ENCODE measurements at places on chromosomes 4 and X.

DNA sequence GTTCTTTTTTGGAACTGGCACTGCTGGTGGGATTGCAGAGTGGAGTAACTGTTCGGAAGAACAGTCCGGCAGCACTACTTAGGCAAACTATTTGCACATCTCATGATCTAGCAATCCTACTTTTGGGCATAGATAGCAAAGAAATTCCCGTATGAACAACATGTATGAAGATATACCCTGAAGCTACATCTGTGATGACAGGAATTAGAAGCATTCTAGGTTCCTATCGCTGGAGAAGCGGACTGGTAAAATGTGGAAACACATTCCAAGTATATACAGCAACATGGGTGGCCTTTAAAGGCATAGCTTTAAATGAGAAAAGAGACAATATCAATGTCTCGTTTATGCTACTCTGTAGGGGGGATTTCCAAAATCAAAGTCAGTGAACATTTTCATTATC lies 3.1 kb downstream of the DCAF16 start:
- DNase-seq, result no peak

DNA sequence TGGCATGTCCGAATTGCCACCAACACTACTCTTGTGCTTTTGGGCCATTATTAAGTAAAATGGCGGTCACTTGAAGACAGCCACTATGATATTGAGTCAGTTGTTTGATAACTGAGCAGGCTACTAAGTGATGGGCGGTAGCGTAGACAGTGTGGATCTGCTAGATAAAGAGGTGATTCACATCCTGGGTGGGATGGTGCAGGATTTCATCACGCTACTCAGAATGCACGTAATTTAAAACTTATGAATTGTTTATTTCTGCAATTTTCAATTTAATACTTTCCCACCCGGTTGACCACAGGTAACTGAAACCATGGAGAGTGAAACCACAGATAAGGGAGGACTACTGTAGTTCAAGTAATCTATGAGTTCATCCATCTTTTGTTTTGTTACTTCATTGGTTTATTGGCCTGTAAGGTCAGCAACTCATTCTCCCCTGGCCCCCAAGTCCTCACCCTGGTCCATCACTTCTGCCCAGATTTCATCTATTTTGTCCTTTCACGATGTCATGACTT lies 2.9 kb downstream of the ARAF start:
- DNase-seq, result peak; percentile 18

DNA sequence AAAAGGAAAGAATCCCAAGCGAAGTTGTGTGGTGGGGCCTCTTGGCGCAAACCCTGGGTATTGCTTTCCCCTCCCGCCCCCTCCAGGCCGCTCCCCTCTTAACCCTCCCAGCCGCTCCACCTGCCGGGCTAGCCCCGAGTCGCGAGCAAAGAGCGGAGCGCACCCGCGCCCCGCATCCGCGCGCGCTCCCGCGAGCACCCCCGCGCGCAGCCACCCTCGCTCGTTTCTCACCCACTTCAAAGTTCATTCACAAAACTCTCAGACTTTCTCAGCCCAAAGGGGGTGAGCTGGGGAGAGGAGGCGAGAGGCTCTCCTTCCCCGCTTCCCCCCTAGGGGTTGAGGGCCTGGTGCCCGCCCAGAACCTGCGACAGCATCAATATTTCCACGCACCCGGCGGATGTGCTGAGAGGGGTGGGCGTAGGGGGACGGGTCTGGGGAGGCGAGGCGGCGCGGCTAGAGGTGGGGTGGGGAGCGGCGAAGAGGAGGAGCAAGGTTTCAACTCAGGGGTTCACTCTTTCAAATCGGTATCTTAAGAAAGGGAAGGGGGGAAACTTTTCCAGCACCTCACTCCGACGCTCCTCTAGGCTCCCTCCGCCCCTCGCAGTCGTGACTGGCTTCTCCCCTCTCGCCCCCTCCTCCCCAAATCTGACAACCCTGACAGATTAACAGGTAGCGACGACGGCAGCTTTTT lies 1.8 kb downstream of the MAML3 start:
- DNase-seq, result peak; percentile 64

DNA sequence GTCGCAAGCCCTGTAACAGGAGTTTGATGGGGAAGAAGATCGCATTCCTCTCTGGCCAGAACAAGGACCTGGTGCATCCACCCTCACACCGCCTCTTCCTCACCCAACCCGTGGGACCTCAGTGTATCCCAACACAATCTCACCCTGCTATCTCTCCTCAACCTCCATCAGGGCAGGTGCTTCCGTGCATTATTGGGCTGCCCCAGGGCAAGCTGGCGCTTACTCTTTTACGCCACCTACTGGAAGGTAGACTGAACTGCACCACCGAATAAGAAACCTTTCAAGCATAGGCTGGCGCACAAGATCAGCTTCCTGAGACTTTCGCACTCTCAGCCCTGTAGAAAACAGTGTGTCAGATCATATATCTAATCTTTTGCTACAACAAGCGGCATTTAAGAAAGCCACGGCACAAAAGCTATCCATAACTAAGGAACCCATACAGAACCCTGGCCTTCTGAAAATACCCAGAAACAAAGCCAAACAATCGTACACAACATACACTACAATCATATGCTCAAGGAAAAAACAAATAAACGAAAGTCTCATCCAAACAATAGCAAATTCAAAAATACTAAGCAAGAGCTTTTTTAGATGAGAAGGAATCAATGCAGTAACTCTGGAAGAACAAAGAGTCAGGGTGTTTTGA lies 209.3 kb downstream of the UGT8 start:
- peak; percentile 47 for DNase-seq

GRCh38 chrX:107480272-107480671 lies 30.8 kb downstream of the FRMPD3 start:
- peak; percentile 20 for DNase-seq

DNA sequence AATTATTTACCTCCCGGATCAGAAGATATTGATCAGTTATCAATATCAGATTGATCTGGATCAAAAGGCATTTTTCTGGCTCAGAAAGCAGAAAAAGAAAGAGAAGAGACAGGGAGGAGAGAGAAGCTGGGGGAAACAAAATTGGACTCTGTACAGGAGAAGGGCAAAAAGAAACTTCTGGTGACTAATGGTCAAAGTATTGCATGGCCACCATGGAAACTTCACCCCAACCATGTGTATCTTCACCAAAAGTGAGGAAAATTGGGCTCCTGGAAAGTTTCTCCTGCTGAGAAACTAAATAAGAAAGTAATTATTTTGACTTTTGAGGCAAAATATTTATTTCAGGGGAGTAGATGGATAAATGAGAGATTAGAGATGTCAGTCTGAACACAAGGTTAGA lies 33.9 kb downstream of the RNF150 start:
- no peak for DNase-seq

DNA sequence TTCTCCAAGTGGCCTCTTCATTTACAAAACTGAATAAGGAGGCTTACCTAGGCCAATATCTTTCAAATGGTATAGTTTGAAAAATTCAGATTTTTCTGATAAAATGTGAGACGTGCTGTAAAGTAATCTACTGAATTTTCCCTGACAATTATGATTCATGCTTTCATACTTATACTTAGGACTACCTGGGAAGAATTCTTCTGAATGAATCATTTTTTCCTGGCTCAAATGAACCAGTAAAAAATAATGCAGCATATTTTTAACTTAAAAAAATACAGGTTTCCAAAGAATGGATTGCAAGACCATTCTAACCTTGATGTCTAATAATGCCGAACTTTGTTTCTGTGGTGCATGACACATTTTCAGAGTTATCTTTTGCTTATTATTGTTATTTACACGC lies 375.4 kb downstream of the ZNF674 start:
- no peak for DNase-seq

GRCh38 chrX:74535408-74536151 lies 78.8 kb downstream of the RLIM start:
- peak; percentile 31 for DNase-seq

GRCh38 chrX:102338162-102338561 lies 91.2 kb downstream of the NXF2 start:
- no peak for DNase-seq

DNA sequence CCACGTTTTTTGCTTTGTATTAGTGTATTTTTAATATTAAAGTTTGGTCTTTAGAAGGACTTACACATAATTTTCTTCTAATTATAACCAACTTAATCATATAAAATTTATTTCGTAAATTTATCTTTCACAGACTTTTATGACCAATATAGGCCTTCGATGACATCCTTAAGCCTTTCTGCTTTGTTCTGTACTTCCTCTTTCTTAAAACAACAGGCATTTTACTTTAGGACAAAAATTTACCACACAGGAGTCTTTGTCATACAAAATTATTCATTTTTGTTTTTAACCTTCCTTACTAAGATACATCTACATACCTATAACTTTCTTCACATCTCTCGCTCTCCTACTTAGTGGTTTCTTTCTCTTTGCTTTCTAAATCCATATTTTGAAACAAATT lies 56.3 kb downstream of the RGS12 start:
- no peak for DNase-seq

DNA sequence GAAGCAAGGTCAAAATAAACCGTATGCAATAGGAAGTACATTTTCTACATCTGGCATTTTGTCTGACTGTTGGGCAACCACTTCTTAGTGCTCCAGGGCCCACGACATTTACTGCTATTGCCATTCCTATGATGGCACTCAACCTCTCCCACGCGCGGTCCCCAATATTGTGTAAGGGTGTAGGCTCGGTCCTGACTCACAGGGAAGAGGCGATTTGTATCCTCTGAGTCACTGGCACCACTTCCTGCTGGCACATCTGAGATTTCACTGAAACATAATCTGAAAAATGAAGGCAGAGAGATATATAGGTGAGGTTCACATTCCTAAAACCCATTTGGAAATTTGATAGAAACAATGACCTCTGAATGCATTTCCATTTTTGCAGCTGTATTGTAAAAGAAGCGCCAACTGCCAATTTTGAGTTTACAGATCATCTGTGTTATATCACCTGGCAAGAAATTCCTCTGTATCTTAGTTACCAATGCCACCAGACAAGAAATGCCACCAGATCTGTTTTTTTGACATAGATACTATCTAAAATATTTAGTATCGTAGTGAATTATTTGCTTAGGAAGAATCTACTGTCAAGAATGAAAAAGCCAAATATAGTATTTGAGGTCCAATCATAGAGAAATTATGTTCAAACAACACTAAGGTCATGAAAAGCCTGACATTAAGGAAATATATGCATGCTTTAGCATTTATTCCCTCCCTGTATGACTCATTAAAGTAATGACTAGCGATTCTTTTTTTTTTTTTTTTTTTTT lies 9.8 kb downstream of the EREG start:
- DNase-seq, result no peak

DNA sequence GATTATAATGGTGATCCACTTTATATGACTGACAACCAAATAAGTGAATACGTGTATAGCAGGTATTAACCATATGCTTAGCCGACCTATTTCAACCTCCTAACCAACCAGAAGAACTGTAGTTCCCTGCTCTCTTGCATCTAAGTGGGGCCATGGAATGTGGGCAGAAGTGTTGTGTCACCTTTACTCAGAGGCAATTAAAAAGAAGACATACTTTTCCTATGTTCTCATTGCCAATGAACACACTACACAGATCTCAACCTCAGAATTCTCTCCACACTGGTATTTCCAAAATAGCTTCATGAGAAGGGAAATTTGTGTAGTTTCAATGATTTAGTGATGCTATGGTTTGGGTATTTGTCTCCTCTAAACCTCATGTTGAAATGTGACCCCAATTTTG lies 3.2 kb upstream of the NFKB1 start:
- no peak for DNase-seq

- no peak for DNase-seq
Measured at GRCh38 chr4:13478131-13478530, 6.0 kb downstream of the RAB28 start.

DNA sequence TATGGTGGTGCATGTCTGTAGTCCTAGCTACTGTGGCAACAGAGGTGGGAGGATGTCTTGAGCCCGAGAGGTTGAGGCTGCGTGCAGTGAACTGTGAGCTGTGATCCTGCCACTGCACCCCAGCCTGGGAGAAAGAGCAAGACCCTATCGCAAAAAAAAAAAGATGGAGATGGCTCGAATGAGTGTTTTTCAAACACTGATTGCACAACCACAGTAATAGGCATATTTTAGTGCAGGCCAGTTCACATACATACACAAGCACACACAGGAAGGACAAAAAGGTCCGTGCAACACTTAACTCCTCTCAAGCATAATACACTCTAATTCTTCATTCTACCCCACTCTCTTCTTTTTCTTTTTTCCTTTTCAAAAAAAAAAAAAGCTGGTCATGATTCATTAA lies 5.1 kb downstream of the EFHC2 start:
- DNase-seq, result no peak

DNA sequence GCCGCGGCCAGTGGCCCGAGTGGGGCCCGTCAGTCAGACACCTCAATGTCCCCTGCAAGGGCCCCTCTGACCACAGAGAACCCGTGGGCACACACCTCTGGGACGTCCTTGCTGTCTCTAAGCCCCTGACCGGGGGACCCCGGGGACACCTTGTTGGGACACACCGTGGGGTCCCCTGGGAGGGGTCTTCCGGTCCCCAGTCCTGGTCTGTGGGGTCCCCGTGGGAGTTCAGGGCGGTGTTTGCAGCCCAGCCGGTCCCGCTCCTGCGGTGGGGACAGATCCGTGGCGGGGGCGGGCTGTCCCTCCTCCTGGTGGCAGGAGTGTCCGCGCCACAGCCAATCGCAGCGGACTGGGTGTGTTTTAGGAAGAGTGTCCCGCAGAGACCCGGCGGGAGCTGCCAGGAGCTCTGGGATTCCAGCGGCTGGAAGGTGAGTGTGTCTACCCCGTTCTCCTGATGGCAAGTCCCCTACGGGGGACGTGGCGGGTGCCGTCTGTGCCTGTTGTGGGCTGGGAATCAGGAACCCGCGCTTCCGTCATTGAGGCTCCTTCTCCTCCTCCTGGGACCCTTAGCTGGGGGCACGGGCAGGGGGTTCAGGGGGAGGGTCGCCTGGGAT lies 5.1 kb upstream of the PLCXD1 start:
- DNase-seq, result peak; percentile 41

- no peak for DNase-seq
Measured at GRCh38 chr4:102350634-102351033, 5.4 kb upstream of the SLC39A8 start.

DNA sequence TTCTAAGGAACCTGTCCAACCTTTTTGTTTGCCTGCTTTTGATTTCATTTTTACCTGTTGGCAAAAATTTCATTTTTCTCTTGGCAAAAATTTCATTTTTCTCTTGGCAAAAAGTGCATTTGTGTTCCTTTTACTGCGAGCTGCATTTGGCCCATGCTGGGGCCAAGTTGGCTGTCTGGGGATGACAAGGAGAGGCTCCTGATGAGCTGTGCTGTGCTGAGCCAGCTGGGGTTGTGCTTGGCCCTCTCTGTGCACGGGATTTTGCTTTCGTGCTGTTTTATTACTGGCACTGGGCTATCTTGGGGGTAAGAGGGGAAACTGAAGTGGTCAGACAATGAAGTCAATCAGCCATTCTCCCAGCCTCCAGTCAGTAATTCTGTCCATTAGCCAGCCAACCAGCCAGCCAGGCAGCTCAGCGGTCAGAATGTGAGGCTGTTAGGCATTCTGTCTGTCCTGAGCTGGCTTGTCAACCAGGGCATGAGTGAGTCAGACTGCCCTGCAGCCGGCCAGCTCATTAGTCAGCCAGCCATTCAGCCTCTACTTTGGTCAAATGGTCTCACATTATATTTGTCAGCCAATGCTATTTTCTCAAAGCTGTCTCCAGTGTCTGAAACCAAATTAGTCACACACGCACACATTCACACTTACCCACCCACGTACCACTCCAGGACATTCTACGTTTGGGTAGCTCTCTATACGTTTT lies 56.9 kb upstream of the PRPS1 start:
- no peak for DNase-seq

GRCh38 chr4:102444752-102445151 lies 56.4 kb upstream of the NFKB1 start:
- no peak for DNase-seq

Measured in CD4-positive, alpha-beta T cell treated with Interleukin-2 at 100 ng/mL for 4 hours (primary cell).